Fibroblast of skin of back (primary cell): ENCODE measurements at places on chromosomes 7 and 10.

DNA sequence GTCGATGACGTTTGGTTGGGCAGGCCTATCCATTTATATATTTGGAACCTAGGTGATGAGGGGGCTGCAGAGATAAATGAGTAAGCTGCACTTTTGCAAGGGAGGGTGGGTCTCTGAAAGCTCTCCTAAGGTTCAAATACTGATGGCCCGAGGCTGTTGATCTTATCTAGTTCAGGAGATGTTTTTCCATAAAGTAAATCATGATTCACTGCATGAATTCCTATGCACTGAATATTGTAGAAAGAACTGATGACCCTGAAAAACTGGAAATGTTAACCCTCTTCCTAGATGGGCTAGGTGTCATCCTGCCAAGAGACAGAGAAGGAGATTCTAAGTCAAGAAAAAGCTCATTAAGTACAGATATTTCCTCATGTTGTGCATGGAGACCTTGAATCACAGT lies 459.9 kb downstream of the PLXNA4 start:
- peak; percentile 64 for DNase-seq

DNA sequence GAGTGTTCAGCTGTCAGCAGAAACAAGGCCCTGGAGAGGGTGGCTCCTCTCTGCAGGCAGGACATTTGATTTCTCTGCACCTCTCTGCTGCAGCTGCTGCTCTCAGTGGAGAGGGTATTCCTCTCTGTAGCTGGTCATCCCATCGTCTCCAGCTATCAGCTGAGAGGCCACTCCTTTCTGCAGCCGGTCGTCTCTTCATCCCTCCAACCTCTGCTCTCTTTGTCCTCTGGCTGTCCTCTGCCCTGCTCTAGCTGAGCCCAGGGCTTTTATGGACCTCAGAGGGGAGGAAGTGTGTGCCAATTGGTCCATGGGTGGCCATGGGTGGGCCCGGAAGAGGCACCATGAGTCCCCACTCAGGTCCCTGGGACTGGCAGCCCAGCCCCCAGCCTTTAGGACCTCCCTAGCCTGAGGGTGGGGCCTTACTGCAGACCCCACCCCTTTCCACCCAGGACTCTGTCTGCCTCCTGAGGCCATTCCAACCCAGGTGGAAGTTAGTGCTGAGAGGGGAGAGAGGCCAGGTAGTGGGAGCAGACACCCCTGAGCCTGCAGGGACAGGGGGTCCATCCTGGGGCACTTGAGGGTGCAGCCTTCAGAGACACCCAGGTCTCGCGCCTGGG lies 26.2 kb upstream of the CDCA7L start:
- no peak for DNase-seq

- DNase-seq = no peak
Observed at GRCh38 chr7:43735403-43735801, 6.1 kb upstream of the COA1 start.

DNA sequence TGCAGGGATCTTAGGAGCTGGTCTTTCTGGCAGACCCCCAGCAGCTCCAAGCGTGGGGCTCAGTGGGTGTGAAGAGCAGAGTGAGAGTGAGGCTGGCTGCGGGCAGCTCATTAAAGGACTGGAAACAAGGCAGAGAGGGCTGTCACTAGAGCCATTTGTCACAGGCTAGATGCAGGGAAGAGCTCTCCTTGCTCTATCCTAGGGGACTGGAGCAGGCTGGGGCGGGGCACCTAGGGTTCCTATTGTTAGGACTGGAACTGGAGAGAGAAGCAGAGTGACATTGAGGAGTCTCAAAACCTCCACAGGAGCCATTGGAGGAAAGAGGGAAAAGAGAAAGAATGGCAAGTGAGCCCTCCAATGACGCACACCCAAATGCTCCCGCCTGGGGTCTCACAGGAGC lies 772 bp upstream of the DDC start:
- no peak for DNase-seq

GRCh38 chr7:82348251-82348650 lies 95.3 kb downstream of the CACNA2D1 start:
- DNase-seq = no peak

- DNase-seq = no peak
Observed at GRCh38 chr7:20577441-20578071, 37.9 kb upstream of the ABCB5 start.

- DNase-seq = no peak
Observed at GRCh38 chr7:73304071-73304470, 4.6 kb downstream of the NSUN5 start.

DNA sequence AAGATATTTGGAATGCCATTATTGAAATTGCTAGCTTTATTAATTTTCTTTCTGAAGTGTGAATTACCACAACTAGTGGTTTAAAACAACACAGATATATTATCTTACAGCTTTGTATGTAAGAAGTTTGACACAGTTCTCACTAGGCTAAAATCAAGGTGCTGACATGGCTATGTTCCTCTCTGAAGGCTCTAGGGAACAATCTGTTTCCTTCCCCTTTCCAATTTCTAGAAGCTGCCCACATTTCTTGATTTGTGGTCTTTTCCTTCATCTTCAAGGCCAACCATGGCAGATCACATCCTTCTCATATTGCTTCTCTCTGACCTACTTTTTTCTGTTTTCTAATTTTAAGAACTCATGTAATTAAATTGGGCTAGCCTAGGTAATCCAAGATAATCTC lies 43.3 kb upstream of the SLC26A3 start:
- DNase-seq = no peak

- peak; percentile 13 for DNase-seq
Observed at GRCh38 chr7:33578166-33578565, 327.2 kb upstream of the BMPER start.

- no peak for DNase-seq
Observed at GRCh38 chr7:158490171-158490782, 97.3 kb downstream of the PTPRN2 start.

DNA sequence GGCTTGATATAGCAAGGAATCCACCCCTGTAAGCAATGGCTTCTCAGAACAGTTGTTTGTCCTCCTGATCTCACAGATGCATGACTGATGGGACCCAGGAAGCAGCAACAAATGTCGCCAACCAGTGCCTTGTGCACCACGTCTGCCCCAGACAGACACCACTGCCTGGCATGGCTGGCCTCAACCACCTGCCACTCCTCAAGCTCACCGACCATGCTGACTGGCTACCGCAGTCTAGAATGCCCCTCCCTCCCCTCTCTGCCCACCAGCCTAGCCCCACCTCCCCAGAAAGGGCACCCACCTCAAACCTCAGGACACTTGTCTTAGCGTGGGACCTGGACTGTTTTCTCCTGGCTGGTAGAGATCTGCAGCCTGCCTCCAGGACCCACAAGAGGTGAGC lies 24.0 kb downstream of the LRRC20 start:
- no peak for DNase-seq

- DNase-seq = peak; percentile 29
Observed at GRCh38 chr7:27210441-27211083, 10.7 kb upstream of the HOXA13 start.

- DNase-seq = no peak
Observed at GRCh38 chr7:94483843-94484242, 25.8 kb upstream of the CASD1 start.
